ENCODE measurements at places on chromosomes 5 and 9. TPM values are rescaled to one million over a fixed set of nuclear protein-coding genes. Genes with fewer than 3 reads are reported as not detected.

DNA sequence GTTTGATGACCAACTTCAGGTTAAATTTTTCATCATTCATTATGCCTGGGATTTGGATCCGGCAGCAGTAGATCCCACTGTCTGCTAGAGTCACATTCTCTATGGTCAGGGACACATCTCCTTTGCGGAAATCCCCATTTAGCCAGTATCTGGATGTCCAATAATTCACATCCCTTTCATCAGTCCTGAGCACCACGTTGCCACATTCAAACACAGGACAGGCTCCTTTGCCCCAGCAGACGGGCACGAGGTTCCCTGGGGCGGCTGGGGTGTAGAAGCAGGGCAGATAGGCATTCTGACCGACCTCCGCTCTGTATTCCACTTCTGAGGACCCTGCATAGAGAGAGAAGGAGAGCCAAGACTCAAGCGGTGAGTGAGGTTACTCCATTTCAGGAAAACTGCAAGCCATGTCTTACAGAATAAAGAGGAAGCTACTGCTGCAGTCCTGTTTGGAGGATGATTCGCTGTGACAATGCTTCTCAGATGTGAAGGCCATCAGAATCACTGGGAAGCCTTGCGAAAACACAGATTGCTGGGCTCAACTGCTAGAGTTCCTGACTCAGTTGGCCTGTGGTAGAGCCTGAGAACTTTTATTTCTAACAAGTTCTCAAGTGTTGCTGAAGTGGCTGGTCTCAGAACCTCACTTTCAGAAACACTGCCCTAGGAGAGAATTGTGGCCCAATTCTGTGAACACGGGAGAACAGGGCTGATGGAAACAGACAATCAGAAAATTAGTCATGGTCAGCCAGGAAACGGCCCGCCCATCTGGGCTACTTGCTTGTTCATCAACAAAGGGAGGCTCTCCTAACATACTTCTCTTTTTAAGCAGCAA is 2.0 kb downstream of the HAVCR2 start:
- no peak for DNase-seq

DNA sequence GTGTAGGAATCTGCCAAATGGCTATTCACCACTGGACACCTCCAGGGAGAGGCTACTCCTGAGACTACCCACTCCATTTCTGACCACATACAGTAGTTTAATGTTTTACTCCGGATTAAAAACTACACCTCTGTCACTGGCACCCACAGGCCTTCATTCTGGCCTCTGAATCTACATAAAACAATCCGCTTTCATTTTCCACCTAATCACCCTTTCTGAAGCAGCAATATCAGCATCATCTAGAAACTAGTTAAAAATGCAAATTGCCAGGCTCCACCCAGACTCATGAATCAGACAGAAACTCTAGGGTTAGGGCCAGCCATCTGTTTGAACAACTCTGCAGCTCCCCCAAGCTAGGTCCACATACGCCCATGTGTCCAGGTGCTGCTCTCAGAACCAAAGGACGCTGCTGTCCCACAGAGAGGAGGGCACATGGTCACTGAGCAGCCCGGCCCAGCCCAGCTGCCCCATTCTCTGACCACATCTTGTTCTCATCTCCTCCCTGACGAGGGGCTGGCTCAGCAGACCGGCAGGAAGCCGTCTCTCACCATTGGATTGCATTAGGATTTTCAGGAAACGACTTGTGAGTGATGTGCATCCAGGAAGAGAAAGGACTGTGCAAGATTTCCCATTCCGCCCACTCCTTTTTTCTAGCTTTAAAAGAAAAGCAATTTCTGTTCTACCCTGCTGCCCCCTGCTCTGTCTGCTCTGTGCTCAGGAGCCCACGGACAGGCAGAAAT is 34.7 kb downstream of the ADAM19 start:
- no peak for DNase-seq

DNA sequence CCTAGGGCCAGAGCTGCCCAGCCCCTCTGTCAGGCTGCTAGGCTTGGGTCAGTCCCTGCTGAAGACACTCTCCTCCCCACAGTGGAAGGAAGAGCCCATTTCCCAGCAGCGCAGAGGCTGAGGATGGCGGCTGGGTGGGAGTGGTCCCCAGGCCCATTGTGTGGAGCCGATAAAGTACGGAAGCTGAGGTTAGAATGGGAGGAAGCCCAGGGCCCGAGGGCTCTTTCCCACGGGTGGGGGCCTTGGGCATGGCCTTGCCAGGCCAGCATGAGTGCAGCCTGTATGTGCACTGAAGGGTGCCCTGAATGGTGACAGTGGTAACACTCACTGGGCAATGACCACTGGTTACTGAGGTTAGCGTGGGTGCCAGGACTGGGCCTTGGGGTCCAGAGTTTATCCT is 125.9 kb downstream of the RGS3 start:
- DNase-seq, result no peak

DNA sequence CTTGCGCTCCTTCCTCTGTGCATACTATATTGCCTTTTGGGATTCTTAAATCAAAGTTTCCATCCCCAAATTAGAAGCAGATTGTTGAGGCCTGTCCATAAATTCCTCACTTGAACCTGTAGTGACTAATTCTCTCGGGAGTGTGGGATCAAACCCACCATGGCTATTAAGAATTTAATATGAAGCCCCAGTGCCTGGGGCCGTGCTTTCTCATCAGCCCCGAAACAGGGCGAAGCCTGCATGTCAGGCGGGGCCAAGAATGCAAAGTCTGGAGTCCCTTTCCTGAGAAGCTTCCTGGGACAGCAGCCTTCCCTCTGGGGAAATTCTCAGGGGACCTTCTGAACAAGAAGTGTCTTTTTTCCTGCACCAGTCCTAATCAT is 29.3 kb upstream of the FAT2 start:
- no peak for DNase-seq

DNA sequence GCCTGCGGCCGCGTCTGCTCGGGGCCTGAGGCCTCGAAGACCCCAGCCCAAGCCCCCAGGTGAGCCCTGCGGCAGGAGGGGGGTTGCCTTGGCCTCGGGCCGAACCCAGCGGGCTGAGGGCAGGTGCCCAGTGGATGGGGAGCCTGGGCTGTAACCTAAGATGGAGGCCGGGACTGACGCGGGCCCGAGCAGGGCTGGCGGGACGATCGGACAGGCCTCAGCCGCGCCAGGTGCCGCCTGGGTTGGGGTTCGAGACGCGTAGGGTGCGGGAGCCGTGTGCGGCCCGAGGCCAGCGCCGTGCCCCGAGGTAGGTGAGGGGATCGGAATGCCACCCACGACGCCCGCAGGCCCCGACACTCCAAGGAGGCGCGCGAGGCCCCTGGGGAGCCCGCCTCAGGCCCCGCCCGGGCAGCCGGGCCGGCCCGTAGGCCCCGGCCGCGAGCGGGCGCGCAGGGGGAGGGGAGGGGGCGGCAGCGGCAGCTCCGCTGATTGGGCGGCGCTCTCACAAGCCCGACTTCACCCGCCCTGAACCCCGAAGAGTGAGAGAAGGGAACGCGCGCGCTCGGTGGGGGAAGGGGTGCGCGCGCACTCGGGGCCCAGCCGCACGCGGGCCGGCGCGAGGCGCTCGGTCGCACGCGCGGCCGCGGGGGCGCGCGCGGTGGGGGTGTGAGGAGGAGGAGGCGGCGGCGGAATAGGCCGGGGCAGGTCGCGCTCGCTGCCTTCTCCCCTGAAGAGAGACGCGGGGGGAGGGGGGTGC is at the start of gene NSD1:
Gene NSD1 (plus strand): TSS at position 678 of the 757 bp plus-strand sequence. CDS start 1,331 bp downstream, outside the sequence.
- peak; percentile 91 for DNase-seq

DNA sequence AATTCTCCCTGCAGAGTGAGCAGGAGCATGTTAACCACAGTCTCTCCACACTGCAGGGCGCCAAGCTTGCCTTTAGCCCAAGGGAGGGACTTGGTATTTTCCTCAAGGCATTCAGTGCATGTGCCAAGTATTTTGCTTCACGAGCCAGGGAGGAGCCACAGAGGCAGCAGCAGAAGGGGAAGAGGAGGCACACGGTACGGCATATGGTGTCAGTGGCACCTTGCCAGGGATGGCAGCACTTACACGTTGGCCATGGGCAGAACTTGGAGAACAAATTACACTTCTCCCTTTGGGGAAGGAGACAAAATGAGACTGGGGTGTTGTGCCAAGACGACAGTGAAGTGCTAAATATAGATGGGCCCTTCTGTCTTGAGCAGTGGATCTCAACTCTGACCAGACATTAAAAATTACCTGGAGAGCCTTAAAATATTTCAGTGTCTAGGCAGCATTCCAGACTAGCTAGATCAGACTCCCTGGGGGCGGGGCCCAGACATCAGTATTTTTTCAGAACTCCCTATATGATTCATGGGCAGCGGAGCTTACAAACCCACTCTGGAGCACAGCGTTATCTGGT is 155.8 kb downstream of the DRD1 start:
- DNase-seq, result no peak

DNA sequence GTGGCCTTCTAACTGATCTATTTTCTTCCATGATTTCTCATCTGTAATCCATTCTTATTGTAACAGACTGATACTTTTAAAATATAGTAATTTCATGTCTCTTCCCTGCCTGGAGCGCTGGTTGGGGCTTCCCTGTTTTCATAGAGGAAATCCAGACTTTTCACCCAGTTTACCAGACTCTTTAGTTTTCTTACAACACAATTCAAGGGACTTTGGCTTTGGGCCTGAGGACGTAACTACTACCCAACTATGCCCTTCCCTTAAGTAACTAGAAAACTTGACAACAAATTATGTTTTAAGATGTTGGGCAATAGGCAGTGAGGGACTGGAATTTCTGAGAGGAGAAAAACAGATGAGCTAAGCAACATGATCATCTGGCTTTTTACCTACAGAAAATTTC is 289.6 kb downstream of the FGF10 start:
- no peak for DNase-seq

DNA sequence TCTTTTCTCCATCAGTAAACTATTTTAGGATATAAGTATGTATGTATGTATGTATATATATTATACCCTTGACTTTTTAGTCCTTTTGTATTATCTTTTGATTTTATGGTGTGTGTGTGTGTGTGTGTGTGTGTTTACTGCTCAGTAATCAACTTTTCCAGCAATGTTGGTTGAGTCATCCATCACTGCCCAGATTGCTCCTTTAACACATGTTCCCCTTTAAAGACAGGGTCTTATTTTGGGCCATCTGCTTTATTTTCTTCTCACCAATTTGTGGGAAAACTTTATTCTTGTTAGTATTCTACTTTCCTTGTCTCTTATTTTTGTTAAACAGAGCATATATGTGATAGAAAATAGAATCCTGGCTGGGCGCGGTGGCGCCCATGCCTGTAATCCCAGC is 28.1 kb downstream of the ANKRD33B start:
- no peak for DNase-seq

DNA sequence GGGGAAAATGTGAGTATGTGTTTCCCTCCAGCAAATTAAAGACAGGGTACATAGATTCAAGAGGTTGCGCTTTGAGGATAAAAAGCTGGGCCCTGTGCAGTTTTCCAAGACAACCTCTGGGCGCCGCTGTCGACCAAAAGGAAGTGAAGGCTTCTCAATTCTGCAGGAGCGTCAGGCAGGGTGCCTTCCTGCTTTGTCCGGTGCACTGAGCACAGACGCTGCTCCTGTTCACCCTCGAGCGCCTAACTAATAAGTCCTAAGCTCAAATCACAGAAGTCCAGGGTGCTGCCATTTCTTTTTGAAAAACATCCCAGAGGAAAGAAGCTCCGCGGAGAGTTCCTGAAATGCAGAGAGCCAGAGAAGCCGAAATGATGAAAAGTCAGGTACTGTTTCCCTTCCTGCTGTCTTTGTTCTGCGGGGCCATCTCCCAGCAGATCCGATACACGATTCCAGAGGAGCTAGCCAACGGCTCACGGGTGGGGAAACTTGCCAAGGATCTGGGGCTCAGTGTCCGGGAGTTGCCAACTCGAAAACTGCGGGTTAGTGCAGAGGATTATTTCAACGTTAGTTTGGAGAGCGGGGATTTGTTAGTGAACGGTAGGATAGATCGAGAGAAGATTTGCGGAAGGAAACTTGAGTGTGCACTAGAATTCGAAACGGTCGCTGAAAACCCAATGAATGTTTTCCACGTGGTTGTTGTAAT is at the start of gene PCDHGB1:
Gene PCDHGB1 (plus strand): TSS at position 183 of the 703 bp plus-strand sequence. CDS start 162 bp downstream, at position 345.
- no peak for DNase-seq

- no peak for DNase-seq
Observed at GRCh38 chr9:69824499-69825252, 4.1 kb downstream of the CFAP95 start.

DNA sequence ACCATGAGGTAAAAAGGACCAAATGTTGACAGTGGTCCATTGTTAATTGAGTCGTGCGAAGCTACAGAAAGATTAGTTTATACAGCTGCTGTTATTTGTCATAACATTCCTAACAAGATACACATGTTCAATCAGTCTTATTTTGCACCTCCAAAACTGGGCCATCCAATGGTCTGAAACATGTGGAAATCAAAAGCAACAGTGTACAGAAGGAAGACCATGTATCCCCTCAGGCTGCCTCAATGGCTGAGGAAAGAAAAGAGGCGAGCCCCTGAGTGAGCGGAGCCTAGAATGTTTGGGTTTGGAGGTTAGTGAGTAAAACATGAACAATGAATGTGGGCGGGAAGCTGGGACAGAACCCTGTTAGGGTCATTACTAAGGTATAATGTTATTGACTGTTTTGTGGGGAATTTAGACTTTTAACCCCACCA is 35.6 kb downstream of the NFIB start:
- no peak for DNase-seq

DNA sequence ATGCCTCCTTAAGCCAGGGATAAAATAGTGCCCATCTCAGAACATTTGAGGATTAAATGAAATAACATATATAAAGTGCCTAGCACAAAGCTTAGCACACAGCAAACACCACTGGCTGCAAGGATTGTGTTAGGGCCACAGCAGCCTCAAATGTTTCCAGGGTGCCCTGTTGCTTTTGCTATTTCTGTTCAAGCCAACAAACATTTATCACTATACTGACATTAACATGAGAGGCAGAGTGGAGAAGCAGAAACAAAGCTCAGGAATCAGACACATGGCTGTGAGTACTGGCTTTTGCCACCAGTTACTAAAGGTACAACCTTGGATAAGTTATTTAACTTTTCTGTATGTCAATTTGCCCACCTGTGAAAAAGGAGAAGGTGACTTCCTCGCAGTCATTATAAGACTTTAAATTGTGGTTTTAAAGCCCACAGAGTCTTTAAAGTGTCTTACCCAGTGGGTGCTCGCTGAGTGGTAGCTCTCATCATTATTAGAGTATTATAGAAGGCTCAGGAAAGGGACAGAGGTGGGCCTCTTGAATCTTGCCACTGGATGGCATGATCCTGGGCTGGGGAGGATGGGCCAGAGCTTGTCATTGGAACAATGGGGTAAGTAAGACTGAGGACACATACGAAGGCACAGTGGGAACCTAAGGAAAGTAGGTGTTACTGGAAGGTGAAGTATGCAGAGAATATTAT is 98.2 kb downstream of the MARCHF3 start:
- no peak for DNase-seq

Gene OLFML2A
- 129 TPM for total RNA-seq

Gene SLC12A7
- total RNA-seq, result 101 TPM

Gene SPINK4
- total RNA-seq, result not detected

Gene GPR150
- total RNA-seq, result 9.6 TPM

Gene TPPP
- total RNA-seq, result 13.8 TPM

Gene CRB2
- not detected for total RNA-seq

Gene PCDHAC2
- not detected for total RNA-seq

Gene TARS1
- 60.5 TPM for total RNA-seq

Gene SV2C
- not detected for total RNA-seq

Gene PRR16
- total RNA-seq, result 28.7 TPM
